Breast epithelium (tissue), 4 donors: ENCODE measurements at places on chromosomes 2 and 18. TPM values are rescaled to one million over a fixed set of nuclear protein-coding genes. Genes with fewer than 3 reads are reported as not detected.

LRRC30 gene
- not detected for total RNA-seq

UGT1A5 gene
- total RNA-seq = not detected

DNA sequence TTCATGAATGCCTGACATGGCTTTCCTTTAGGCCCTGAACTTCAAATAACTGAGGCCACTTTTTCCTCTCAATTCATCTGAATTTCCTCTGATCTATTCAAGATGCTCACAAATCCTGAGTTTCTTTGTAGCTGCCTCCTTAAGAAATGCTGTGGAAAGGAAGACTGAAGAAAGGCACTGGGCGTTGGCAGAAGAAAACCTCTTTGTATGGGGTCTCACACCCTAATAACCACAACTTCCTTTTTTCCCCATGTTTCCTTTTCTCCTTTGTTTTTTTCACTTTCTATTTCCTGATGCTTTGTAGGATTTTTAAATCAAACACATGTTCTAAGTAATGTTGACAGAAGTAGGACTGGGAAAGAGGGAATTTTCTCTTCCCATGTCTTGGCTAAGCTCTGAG lies 447.4 kb downstream of the CMPK2 start:
- no peak overlapping the region for H3K27ac ChIP-seq
- DNase-seq = no peak
- H3K4me3 ChIP-seq = no peak overlapping the region
- H3K36me3 ChIP-seq = no peaks in the 10 kb centered on the region

- H3K27ac ChIP-seq = no peak overlapping the region
- H3K4me1 ChIP-seq = no peaks in the 10 kb centered on the region
- no peaks in the 10 kb centered on the region for H3K27me3 ChIP-seq
- H3K36me3 ChIP-seq = no peaks in the 10 kb centered on the region
- H3K4me3 ChIP-seq = no peak overlapping the region
Measured at GRCh38 chr2:5089409-5089808, 602.8 kb upstream of the SOX11 start.

DNA sequence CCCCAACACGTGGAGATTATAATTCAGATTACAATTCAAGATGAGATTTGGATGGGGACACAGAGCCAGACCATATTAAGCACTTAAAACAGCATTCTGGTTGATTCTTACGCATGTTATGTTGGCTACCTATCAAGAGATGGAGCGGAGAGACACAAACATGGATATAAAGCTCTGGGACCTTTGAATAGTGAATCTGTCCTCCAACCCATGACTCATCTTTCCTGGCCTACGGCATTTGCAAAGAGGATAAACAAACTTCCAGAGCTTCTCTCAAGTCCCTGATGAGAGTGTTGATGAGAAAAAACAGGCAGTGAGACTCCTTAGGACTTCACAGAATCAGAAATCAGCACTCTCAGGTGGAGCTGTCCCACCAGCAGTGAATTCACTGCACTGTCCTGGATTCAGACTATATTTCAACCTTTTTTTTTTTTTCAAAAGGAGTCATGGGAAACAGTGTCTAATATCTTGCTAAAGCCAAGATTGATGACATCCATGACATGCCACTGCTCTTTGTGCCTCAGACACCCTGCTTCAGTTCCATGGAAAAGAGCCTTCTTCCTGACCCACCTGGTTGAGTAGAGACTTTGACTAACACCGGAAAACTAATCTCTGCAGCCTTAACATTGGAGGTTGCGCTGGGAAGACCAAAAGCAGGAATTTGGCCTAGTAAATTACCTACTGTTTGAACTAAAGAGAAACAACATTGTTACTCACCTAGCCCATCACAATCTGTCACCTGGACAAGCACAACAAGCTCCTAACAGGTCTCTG lies 62.1 kb upstream of the NPAS2 start:
- H3K27ac ChIP-seq = peak overlapping the region; percentile 43
- H3K4me3 ChIP-seq = no peak overlapping the region
- peaks cover 3% of the 10 kb centered on the region for H3K27me3 ChIP-seq
- DNase-seq = no peak
- no peaks in the 10 kb centered on the region for H3K4me1 ChIP-seq

DNA sequence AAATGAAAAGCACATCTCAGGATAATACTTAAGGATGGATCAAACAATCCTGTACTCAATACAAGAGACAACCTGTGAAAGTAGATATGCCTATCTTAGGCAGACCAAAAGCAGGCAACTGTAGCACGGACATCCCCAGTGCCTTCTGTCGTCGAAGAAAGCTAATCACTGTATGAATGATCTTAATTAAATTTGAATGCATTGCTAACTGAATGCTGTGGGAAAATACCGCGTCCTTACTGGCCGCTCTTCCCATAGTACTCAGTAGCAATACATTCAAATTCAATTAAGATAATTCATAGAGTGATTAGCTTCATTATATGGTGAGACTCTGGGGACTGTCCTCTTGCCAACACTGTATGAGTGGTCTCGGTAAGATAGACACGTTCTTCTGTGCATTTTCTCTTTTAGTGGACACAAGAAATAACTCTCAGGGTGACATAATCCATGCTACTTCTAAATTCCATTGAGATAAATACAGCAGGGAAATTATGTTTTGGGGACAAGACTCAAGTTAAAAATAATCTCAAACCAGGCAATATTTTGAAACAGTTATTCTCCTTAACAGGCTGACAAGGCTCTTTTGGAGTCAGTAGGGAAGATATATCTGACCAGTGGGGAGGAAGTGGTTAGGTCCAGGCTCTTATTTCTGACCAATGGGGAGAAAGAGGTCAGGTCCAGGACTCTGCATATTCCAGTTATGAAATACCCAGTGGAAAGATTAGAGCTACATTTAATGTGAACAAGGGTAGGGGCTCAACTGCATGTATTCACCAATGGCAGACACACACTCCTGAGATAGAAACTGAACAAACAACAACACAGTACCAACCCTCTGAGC lies 97.3 kb downstream of the DOCK10 start:
- no peaks in the 10 kb centered on the region for H3K4me1 ChIP-seq
- H3K27me3 ChIP-seq = no peaks in the 10 kb centered on the region
- no peak for DNase-seq
- no peak overlapping the region for H3K4me3 ChIP-seq
- H3K36me3 ChIP-seq = no peaks in the 10 kb centered on the region

PLB1 gene
- 5.6 TPM for total RNA-seq

CPLX4 gene
- total RNA-seq = not detected

- no peaks in the 10 kb centered on the region for H3K27me3 ChIP-seq
- DNase-seq = no peak
- no peaks in the 10 kb centered on the region for H3K4me1 ChIP-seq
- no peak overlapping the region for H3K27ac ChIP-seq
Measured at GRCh38 chr2:57987835-57988573, 58.6 kb upstream of the VRK2 start.

GRCh38 chr2:224395620-224396390 lies 6.1 kb downstream of the FAM124B start:
- H3K4me1 ChIP-seq = no peaks in the 10 kb centered on the region
- no peaks in the 10 kb centered on the region for H3K36me3 ChIP-seq
- no peaks in the 10 kb centered on the region for H3K27me3 ChIP-seq

SKA1 gene
- not detected for total RNA-seq

DNA sequence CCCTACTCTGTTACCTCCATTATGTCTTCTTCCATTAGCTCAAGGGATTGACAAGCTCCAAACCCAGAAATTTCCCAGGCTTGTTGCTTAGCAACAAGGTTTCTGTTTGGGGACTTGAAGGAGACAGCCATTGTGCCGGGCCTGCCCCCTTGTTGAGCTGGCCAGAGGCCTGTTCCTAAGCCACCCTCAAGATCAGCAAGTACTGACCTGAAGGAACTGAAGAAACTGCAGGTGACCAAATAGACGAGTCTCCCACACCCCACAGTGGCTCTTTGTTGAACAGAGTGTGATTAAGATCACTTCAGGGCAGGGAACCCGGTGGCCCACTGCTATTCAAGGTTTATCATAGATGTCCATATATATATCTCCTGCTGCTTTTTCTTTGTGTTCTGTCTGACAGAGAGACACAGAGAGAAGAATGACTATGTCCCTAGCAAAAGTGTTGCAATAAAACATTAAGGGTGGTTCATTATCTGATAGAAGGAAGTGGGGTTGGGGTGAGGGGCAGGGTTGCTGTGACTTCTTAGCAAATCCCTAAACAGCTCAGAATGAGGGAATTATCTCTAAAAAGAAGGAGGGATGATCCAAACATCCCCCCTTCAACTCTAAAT lies 69.2 kb downstream of the RNF144A start:
- no peaks in the 10 kb centered on the region for H3K36me3 ChIP-seq
- H3K27me3 ChIP-seq = no peaks in the 10 kb centered on the region
- H3K4me1 ChIP-seq = no peaks in the 10 kb centered on the region

DNA sequence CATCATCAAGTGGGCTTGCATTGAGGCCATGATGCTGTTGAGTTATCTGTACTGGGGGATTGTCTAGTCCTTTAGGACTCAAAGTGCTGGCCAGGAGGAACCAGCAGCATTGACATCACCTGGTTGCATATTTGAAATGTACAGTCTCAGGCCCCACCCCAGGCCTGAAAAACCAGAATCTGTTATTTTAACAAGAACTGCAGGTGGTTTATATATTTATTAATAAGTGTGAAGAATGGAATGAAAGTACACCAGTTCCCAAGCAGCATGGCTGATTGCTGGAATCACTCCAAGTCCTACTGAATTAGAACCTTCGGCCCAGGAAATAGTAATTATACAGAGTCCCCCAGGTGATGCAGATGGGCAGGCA lies 2.8 kb downstream of the IL1F10 start:
- DNase-seq = no peak
- H3K4me1 ChIP-seq = no peaks in the 10 kb centered on the region
- no peak overlapping the region for H3K27ac ChIP-seq

SERPINB12 gene
- not detected for total RNA-seq

GRCh38 chr2:75406131-75406581 lies 154.6 kb downstream of the EVA1A start:
- H3K27me3 ChIP-seq = no peaks in the 10 kb centered on the region
- no peaks in the 10 kb centered on the region for H3K36me3 ChIP-seq
- H3K4me3 ChIP-seq = no peak overlapping the region
- DNase-seq = no peak

ABCG5 gene
- total RNA-seq = not detected

DNA sequence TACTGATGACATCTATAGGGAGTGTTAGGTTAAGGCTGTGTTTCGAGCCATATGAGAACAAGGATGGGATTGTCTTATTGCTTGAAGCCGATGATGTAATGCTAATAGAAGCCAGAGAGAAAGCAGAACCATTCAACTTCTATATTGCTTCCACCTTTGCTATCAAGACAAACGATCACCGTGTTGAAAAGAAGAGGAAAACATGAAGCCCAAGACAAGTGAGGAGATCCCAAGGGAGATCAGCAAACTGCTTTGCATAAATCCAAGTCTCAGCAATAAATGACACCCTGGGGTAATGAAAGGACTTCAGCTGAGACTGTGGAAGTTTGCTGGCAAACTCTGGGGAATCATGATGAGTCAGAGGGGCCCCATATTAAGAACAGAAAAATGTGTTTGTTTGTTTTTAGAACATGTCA lies 206.2 kb downstream of the NCKAP5 start:
- H3K4me3 ChIP-seq = no peak overlapping the region
- H3K27me3 ChIP-seq = no peaks in the 10 kb centered on the region

GRCh38 chr18:45059695-45060094 lies 379.0 kb downstream of the SETBP1 start:
- no peak overlapping the region for H3K27ac ChIP-seq
- no peak overlapping the region for H3K4me3 ChIP-seq
- no peaks in the 10 kb centered on the region for H3K27me3 ChIP-seq
- no peak for DNase-seq

POMC gene
- total RNA-seq = 2.8 TPM

GRCh38 chr18:3424280-3424890 lies 25.6 kb upstream of the TGIF1 start:
- DNase-seq = no peak
- H3K36me3 ChIP-seq = no peaks in the 10 kb centered on the region
- H3K27ac ChIP-seq = no peak overlapping the region
- H3K4me3 ChIP-seq = no peak overlapping the region

ASPRV1 gene
- 4.5 TPM for total RNA-seq

DNA sequence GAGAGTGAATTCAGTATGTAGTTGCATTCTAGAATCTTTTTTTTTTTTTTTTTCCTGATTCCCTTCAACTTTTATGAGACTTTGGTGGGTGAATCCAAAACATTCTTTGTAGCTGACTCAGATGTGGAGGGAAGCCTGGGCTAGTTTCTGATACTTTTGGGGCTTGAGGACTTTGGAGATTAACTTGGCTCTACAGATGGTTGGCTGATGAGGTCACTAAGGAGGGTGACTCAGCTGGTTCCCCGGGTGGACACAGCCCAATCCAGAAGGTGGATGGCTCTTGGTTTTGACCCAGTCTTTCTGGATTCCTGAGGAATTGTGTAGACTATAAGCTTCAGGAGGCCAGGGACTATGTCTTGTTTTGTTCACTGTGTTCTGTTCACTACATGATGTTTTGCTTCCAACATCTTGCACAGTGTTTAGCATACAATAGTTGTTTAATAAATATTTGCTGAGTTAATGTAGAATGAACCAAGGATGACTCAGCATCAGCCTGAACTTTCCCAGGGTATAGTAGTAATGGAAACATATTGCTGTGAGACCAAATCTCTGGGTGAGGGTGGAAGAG lies 30.5 kb downstream of the LAMA3 start:
- peak; percentile 28 for DNase-seq
- no peaks in the 10 kb centered on the region for H3K36me3 ChIP-seq
- no peaks in the 10 kb centered on the region for H3K4me1 ChIP-seq
- no peaks in the 10 kb centered on the region for H3K27me3 ChIP-seq
- no peak overlapping the region for H3K4me3 ChIP-seq

- H3K36me3 ChIP-seq = no peaks in the 10 kb centered on the region
- no peak for DNase-seq
- no peak overlapping the region for H3K4me3 ChIP-seq
- H3K4me1 ChIP-seq = no peaks in the 10 kb centered on the region
- no peaks in the 10 kb centered on the region for H3K27me3 ChIP-seq
Measured at GRCh38 chr18:62637807-62638687, 77.3 kb upstream of the PHLPP1 start.
